Naive thymus-derived CD4-positive, alpha-beta T cell (primary cell): ENCODE measurements at places on chromosomes 5 and 9. TPM values are rescaled to one million over a fixed set of nuclear protein-coding genes. Genes with fewer than 3 reads are reported as not detected.

GRCh38 chr5:143932584-143932983 lies 120.6 kb downstream of the HMHB1 start:
- no peak for DNase-seq
- H3K27me3 ChIP-seq: no peaks in the 10 kb centered on the region
- H3K4me1 ChIP-seq: no peaks in the 10 kb centered on the region
- H3K36me3 ChIP-seq: no peaks in the 10 kb centered on the region
- no peak overlapping the region for H3K4me3 ChIP-seq

GRCh38 chr5:56172241-56172640 lies 60.9 kb downstream of the ANKRD55 start:
- H3K4me3 ChIP-seq: no peak overlapping the region
- H3K36me3 ChIP-seq: no peaks in the 10 kb centered on the region
- no peak overlapping the region for H3K27ac ChIP-seq
- no peak for DNase-seq
- H3K27me3 ChIP-seq: no peaks in the 10 kb centered on the region

DNA sequence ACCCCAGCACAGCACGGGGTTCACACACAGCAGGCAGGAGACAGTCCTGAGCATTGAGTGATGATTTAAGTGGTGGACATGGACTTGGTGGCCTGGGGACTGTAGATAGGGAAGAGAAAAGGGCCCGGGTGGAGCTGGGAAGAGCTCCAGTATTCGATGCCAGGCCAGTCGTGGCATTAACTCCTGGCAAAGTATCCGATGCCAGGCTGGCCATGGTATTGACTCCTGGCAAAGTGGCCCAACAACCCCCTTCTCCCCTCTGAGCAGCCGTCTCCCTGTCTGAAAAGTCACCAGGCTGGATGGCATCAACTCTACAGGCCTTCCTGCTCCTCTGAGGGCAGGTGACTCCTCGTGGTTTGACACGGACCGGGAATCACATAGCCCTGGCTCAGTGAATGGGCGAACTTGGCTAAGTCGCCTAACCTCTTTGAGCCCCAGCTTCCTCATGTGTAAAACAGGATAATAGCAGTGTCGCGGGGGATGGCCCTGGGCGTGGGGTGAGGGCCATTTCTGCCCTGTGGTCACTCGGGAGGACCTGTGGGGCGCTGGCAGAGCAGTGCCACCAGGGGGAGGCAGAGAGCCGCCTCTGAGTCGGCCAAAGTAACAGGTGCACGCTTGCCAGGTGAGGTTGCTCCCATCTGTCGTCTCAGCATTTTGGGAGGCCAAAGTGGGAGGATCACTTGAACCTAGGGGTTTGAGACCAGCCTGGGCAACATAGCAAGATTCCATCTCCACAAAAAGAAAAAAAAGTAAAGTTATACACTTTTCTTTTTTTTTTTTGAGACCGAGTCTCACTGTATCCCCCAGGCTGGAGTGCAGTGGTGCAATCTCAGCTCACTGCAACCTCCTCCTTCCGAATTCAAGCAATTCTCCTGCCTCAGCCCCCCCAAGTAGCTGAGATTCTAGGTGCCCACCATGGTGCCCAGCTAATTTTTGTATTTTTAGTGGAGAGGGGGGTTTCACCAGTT lies 5.7 kb upstream of the SEC16A start:
- no peak overlapping the region for H3K27ac ChIP-seq
- H3K27me3 ChIP-seq: no peaks in the 10 kb centered on the region
- peak; percentile 75 for DNase-seq
- no peak overlapping the region for H3K4me3 ChIP-seq
- H3K4me1 ChIP-seq: peaks cover 10% of the 10 kb centered on the region

DNA sequence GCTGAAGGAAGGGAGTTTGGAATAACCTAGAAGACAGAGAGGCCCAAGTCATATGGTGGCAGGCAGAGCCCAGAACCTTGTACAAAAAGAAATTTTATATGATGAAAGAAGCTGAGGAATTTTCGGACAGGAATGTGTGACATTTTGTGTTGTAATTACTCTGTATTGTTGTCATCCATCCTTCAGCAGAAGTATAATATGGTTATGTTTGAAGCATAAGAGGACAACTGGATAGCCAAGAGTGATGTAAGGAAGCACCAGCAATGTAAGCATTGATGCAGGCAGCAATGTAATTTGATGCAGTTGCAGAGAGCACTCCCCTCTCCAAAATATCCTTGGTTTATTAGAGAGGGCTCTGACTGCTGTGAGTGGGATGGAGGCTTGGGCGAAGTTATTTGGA lies 19.1 kb upstream of the SNX2 start:
- DNase-seq: no peak
- H3K4me3 ChIP-seq: no peak overlapping the region
- no peaks in the 10 kb centered on the region for H3K4me1 ChIP-seq
- no peaks in the 10 kb centered on the region for H3K36me3 ChIP-seq
- no peak overlapping the region for H3K27ac ChIP-seq

DNA sequence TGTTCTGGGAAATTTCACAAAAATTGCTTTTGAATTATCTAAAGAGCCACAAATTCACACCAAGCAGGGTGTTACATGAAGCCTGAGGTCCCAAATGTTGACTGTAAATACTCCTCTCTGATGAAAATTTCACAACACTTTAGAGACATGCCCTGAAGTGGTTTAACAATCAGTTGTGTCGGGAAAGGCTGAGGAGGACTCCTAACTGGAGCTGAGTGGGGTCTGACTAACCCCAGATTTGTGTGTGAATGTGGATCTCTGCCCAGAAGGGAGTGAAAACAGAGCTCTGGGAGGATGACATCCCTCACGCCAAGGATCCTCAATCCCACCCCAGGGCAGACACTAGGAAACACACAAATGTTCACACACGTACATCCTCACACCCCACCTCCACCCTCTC lies 31.1 kb upstream of the GRXCR2 start:
- no peaks in the 10 kb centered on the region for H3K4me1 ChIP-seq
- no peak overlapping the region for H3K27ac ChIP-seq
- no peak for DNase-seq
- no peaks in the 10 kb centered on the region for H3K36me3 ChIP-seq
- no peaks in the 10 kb centered on the region for H3K27me3 ChIP-seq

DNA sequence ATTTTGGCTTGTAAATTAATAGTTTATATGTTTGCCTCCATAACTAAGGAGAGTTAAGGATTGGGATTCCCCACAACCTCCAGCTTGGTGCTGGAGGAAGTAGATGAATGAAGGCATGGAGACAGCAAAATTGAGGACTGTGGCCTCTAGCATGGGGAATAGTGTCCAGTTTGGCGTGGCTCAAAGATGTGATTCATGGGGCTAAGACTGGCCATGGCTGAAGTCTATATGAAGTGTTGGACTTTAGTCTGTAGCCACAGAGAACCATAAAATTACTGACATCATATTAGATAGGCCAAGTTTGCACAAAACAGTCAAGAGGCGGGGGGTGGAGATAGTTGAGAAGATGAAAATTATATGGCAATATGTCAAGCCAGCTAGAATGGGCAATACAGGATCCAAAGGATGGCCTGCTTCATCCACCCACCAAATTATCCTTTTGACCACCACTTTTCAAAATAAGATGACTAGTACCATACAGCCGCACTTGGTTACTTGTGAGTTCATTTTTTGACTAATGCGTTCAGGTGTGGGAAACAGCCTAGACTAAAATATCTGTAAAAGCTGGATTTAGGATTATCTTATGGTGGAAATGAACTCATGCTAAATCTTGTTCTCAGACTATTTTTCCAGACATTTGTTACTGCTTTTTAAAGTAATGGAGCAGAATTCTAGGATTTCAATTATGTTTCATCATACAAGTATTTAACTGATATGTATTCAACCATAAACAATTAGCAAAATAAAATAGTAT lies 40.2 kb downstream of the ZNF474 start:
- no peaks in the 10 kb centered on the region for H3K36me3 ChIP-seq

GRCh38 chr9:33430942-33431341 lies 16.5 kb downstream of the AQP3 start:
- no peaks in the 10 kb centered on the region for H3K36me3 ChIP-seq
- no peak for DNase-seq
- no peaks in the 10 kb centered on the region for H3K27me3 ChIP-seq
- H3K27ac ChIP-seq: no peak overlapping the region
- no peaks in the 10 kb centered on the region for H3K4me1 ChIP-seq

DNA sequence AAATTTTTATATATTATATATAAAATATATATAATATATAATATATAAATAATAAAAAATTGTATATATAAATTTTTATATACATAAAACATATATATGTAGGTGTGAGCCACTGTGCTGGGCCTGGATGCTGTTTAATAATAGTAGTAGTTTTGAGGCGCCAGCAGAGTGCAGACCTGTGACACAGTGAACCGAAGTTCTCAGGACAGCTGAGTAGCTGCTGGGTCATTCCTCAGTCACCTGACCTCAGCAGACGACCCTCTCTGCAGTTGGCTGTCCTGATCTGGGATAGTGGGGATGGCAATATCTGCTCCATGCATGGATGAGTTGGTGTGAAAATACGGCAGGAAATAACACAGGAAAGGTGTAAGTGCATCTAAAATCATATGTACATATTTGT lies 3.3 kb upstream of the SNX18 start:
- peaks cover 7% of the 10 kb centered on the region for H3K4me1 ChIP-seq
- no peak overlapping the region for H3K4me3 ChIP-seq
- H3K36me3 ChIP-seq: no peaks in the 10 kb centered on the region

DNA sequence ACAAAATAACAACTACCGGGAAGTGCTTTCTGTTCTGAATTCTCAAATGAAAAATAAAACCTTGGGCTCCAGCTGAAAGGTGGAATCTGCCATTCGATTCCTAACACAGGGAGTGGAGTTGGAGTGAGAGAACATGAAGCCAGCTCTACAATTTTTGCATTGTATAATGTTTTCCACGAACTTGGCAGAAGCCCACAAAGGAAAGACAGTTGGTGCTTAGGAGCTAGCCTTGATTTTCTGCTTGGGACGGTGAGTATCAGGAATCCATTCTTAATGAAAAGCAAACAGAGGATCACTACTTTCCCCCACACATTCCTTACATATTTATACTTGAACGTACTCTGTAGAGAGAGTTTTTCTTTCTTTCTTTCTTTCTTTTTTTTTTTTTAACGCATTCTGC lies 74.2 kb upstream of the FBXL7 start:
- H3K4me3 ChIP-seq: no peak overlapping the region
- no peaks in the 10 kb centered on the region for H3K4me1 ChIP-seq
- no peak for DNase-seq
- H3K27ac ChIP-seq: no peak overlapping the region
- H3K27me3 ChIP-seq: no peaks in the 10 kb centered on the region

GRCh38 chr9:4615251-4615650 lies 46.8 kb upstream of the PLPP6 start:
- H3K4me3 ChIP-seq: no peak overlapping the region
- H3K36me3 ChIP-seq: no peaks in the 10 kb centered on the region
- peaks cover 3% of the 10 kb centered on the region for H3K4me1 ChIP-seq

- no peaks in the 10 kb centered on the region for H3K4me1 ChIP-seq
- DNase-seq: no peak
- no peaks in the 10 kb centered on the region for H3K36me3 ChIP-seq
- H3K4me3 ChIP-seq: no peak overlapping the region
- no peak overlapping the region for H3K27ac ChIP-seq
- peaks cover 5% of the 10 kb centered on the region for H3K27me3 ChIP-seq
Measured at GRCh38 chr5:138139781-138140090, 508 bp upstream of the NME5 start.

- no peak overlapping the region for H3K27ac ChIP-seq
- no peak for DNase-seq
- H3K36me3 ChIP-seq: no peaks in the 10 kb centered on the region
- no peak overlapping the region for H3K4me3 ChIP-seq
- H3K27me3 ChIP-seq: no peaks in the 10 kb centered on the region
- H3K4me1 ChIP-seq: no peaks in the 10 kb centered on the region
Measured at GRCh38 chr5:161421067-161421466, 125.5 kb downstream of the GABRB2 start.

GRCh38 chr5:138829341-138829740 lies 45.8 kb downstream of the LRRTM2 start:
- no peak overlapping the region for H3K4me3 ChIP-seq
- no peaks in the 10 kb centered on the region for H3K4me1 ChIP-seq
- no peaks in the 10 kb centered on the region for H3K36me3 ChIP-seq
- H3K27ac ChIP-seq: no peak overlapping the region

DNA sequence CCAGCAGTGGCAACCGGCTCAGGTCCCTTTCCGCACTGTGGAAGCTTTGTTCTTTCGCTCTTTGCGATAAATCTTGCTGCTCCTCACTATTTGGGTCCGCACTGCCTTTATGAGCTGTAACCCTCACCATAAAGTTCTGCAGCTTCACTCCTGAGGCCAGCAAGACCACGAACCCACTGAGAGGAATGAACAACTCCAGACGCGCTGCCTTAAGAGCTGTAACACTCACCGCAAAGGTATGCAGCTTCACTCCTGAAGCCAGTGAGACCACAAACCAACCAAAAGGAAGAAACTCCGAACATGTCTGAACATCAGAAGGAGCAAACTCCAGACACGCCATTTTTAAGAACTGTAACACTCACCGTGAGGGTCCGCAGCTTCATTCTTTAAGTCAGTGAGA lies 103.5 kb downstream of the GLIS3 start:
- H3K4me3 ChIP-seq: no peak overlapping the region
- H3K27me3 ChIP-seq: no peaks in the 10 kb centered on the region
- no peaks in the 10 kb centered on the region for H3K4me1 ChIP-seq
- H3K27ac ChIP-seq: no peak overlapping the region
- DNase-seq: no peak
- no peaks in the 10 kb centered on the region for H3K36me3 ChIP-seq

The PCDHGC3 gene
- total RNA-seq: 0.76 TPM

The JAKMIP2 gene
- 2.6 TPM for total RNA-seq

The RLN2 gene
- total RNA-seq: 1.9 TPM

The CXCL14 gene
- not detected for total RNA-seq

The FAM151B gene
- 1.8 TPM for total RNA-seq

The PCDHGA5 gene
- 0.29 TPM for total RNA-seq

The ACOT12 gene
- total RNA-seq: 1.1 TPM
